Suppressor macrophage (primary cell): ENCODE measurements at places on chromosomes 4 and X.

DNA sequence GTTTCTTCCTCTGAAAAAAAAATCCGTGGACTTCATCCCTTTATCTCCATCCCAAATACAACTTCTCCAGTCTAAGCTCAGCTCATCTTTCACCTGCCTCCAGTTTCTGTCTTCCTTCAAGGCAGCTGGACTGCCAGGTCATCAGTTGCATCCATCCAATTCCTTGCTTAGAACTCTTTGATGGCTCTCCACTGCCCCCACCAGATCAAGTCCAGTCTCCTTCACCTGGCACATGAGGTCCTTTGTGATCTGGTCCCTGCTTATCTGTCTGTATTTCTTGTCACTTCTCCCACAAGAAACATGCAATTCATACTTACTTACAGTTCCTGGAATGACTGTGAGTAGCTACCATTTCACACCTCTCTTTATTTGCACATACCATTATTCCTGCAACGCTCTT, 33.8 kb downstream of the OTUD6A start:
- DNase-seq: no peak

GRCh38 chrX:115561605-115562479, 868 bp downstream of the PLS3 start:
- DNase-seq: no peak

DNA sequence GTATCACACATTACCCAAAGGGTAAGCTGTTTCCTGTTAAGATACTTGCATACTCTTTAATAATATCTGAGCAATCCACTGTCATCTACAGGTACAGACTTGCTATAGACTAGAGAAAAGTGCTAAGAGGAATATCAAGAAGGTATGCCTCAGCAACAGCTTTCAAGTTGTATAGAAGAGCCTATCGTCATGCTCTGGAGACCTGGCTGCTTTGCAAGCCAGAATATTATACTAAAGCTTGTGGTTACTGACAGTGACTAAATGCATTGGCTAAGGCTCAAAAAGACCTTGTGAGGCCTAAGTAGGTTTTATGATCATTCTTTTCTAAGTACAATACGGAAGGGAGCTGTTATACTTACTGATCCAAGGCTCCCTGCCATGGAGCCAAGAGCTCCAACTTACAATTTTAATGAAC, 11.3 kb downstream of the LAMP2 start:
- peak; percentile 9 for DNase-seq

GRCh38 chr4:139669335-139669734, 3.7 kb downstream of the MGST2 start:
- DNase-seq: no peak

- DNase-seq: no peak
Measured at GRCh38 chr4:610411-611261, 14.7 kb upstream of the PDE6B start.

DNA sequence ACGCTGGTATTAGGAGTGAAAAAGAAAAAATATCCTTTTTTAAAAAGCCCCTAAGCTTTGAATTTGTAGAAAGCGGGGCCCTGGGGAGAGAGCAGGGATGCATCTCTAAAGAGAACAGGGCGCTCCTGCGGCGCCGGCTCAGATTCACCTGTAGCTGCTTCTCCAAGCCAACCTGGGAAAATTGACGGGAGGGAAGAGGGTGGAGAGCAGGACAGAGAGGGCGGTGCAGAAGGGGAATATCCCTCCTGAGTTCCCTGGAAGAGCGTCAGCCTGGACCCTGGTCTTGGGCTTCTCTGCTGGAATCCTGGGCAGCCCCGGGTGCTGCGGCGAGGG, 776 bp upstream of the SOWAHD start:
- DNase-seq: no peak

- DNase-seq: peak; percentile 92
Measured at GRCh38 chrX:154443992-154444754, at the start of gene FAM50A. TSS of gene FAM50A (plus strand) at chrX:154444141. CDS start at chrX:154444236, 95 bp downstream.

DNA sequence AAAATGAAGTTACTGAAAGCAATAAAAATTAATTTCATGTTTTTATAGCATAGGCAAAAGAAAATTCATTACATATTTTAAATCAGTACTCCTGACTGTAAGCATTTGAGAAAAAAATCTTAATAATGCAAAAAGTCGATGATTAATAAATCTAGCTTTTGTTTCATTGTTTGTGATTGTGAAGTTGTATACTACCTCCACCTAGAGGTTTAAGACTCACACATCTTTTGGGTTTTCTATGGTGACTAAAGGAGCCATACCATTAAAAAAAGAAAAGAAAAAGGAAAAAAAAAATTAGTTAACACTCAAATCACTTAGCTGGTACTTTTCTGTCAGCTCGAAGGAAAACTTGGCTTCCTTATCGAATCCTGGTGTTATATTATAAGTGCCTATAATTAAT, 2.0 kb downstream of the GABRA2 start:
- no peak for DNase-seq

- DNase-seq: peak; percentile 13
Measured at GRCh38 chr4:145545538-145546174, 64.0 kb downstream of the SMAD1 start.

DNA sequence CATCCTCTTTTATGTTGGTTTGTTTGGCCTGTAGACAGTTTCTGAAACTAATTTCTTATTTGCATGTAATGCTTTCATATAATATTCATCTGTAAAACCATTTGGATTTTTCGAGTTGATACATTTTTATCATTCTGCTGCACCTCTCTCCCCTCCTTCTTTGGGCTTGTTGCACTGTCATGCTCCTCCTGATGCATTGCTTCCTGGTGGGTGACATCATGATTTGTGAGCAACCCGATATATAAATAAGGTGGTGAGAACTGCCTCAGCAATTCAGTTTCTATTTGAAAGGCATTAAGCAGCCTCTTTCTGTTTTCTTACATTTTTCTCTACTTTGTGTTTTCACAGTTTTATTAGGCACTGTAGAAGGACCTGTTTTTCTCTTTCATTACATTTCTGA, 515.7 kb downstream of the RPA4 start:
- peak; percentile 49 for DNase-seq

DNA sequence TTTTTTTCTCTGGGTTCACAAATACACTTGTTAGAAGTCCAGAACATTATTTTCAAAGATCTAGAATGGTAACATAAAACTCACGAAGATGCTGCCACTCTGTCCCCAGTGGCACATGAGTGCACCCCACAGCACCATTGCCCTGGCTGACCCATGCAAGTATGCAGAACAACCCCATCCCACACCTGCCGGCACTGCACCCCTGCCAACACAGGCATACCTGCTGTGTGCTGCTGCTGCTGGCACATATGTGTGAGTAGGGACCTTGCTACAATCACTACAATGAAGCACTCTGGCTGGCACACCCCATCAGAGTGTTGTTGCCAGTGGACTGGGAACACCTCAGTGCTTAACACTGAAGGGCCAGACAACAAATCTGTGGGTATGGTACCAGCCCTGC, 66.9 kb downstream of the CISD2 start:
- DNase-seq: no peak

GRCh38 chrX:130443875-130444274, 42.1 kb downstream of the RBMX2 start:
- DNase-seq: no peak

- DNase-seq: no peak
Measured at GRCh38 chr4:148344941-148345340, 97.3 kb downstream of the NR3C2 start.

DNA sequence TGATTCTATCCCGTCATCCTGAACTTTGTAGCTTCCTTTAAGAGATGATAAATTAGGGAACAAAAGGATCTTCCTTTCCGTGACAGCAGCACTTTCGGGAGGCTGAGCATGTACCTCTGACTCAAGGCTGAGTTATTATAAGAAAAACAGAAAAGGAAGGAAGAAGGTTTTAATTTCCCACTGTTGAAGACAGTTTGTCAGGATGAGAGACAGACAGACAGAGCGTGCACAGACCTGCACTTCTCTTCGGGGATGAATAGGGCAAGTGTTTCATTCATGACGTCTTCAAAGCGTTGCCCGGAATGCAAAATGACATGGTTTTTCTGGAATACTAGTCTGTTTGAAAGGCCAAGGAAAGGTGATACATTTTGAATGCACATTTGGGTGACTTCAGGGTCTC, 405.3 kb upstream of the FAT1 start:
- DNase-seq: no peak

GRCh38 chr4:151166636-151167035, 67.2 kb downstream of the RPS3A start:
- no peak for DNase-seq

DNA sequence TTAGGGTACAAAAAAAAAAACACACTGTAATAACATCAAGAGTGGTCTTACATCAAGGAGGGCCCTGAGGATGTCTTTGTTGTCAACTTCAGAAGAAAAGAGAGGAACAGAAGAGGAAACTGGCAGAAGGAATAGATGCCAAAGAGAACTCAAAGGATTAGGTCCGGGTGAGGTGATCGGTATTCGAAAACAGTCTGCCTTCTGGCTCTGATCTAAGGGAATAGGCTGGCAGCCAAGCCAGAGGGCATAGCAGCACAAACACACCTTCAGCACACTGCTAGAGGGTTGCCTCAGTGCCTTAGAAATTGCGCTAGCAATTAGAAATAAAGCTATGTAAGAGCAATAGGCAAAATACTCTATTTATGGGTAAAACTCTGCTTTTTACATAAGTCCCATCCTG, 91.4 kb upstream of the TTC29 start:
- no peak for DNase-seq

- peak; percentile 38 for DNase-seq
Measured at GRCh38 chrX:85243761-85244449, at the start of the genes SATL1 and ZNF711. TSS of gene SATL1 (minus strand) at chrX:85243779. CDS start at chrX:85108968, 134,811 bp downstream. TSS of gene ZNF711 (plus strand) at chrX:85243991. CDS start at chrX:85247573, 3,582 bp downstream.

DNA sequence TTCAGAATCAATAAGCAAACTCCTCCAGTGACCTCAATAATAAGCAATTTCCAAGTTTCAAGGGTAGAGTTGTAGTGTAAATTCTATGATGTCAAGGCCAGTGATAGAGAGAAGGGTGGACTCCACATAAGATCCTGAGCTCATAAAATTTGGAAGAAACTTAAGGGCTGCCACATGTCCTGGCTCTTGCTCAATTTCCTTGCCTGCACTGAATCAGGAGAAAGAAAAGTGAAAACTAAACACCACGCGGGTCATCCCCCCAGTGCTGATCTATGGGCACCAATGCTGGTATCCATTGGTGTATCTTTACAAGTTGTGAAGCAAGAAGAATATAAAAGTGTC, 392.0 kb upstream of the INTU start:
- DNase-seq: no peak

DNA sequence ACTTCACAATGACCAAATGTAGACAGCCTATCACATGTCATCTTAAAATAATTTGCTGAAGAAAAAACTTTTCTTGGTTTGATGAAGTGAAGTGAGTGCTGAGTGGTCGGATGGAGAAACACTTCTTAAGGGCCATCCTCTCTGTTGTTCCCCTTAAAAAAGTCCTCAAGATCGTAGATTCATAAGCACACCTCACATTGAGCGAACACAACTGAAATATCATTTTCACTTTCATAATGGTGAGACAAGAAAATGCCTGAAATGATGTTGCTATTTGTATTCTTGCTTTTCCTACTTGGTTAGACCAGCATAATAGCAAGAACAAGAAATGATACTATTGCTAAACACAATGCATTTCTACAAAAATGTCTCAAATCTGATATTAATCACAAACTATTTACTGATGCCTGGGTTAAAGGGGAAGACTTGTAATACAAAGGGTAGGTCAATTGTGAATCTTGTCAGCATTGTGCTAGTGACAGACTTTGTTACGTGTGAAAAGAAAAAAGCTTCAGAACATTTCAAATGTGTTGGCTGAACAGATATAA, 305.6 kb upstream of the NR3C2 start:
- no peak for DNase-seq

DNA sequence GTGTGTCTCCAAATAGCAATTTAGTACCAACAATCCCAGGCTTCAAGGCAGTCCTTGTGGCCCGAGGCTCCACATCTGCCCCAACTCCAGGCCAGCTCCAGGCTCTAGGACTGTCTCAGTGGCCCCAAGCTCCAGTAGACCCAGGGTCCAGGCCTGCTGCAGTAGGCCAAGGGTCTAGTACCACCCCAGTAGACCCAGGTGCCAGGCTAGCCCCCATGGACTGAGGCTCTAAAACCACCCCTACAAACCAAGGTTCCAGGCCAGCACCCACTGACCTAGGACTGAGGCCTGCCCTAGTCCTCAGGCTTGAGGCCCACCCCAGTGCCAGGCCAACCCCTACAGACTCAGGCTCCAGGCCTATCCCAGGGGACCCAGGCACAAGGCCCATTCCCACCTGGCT, 191.6 kb downstream of the DLG3 start:
- DNase-seq: no peak

DNA sequence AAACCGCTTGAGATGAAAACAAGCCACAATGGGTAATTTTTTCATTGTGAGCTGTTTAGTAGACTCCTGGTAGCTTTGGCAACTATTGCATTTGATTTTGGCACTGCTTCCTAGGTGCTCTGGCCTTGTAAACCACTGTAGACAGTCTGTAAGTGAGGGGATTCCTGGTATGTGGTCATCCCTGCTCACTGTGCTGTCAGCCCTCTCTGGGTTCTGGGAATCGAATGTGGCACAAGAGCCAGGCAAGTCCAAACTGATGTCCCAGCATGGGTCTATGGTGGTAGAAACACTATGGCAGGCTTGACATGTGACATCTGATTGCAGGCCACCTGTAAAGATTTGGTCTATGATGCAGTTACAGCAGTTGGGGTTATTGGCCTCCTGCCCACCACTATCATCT, 2.5 kb downstream of the USP51 start:
- DNase-seq: no peak

- DNase-seq: no peak
Measured at GRCh38 chr4:172985552-172985951, 183.1 kb upstream of the GALNT7 start.

GRCh38 chr4:172986114-172986513, 182.5 kb upstream of the GALNT7 start:
- no peak for DNase-seq

GRCh38 chrX:16737024-16737423, 17.6 kb downstream of the SYAP1 start:
- DNase-seq: no peak

GRCh38 chr4:139814323-139815015, 148.8 kb downstream of the MGST2 start:
- peak; percentile 72 for DNase-seq

DNA sequence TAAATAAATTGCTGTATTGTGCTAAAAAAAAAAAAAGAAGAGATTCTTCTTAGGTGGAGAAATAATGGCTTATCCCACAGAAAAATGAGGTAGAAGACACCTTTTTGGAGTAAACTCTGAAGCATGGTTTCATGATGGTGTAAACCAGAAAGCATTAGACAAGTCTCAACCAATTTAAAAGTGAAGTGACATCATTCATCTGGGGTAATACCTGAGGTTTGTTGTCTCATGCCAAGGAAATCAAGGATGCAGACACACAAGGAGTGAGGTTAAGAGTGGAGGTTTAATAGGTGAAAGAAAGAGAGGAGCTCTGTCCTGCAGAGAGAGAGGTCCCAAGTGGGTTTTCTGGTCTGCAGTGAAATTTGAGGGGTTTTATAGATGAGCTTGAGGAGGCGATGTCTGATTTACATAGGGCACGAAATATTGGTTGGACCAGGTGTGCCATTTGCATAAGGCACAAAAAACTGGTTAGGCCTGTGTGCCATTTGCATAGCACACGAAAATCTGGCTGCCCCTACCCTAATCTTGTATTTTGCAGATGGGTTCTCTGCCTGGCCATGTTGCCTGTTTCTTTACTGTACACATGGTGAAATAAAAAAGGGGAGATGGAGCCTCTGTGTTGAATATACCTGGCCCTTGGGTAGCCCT, 25.0 kb upstream of the CWH43 start:
- DNase-seq: no peak
